ENCODE measurements at places on chromosomes 1 and 21.

- no peak for DNase-seq
Measured at GRCh38 chr1:203091761-203092330, 6.0 kb upstream of the MYOG start.

- no peak for DNase-seq
Measured at GRCh38 chr1:220521778-220522177, 6.2 kb upstream of the MARK1 start.

DNA sequence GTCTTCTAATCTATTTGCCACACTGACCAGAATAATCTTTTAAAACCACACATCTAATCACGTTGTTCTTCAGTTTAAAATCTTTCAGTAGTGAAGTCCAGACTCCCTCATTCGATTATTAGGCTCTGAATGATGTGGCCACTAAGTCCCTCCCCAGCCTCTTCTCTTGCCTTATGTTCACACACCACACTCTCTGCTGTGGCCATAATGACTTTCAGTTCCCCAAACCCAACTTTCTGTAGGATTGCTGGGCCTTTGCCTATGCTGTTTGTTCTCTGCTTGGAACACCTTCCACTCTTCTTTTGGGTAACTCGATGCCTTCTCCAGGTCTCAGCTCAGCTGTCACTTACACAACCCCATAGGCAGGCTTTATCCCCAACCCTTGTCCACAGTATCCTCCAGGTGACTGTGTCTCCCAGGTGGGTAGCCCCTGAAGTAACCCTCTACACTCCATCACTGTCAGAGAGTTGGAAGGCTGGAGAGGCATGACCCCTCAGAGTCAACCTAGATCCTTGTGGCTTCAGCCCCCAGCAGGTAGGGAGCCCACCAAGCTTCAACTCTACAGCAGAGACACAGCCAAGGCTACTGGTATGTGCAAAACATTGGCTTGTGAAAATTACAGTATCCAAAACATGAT, 8.4 kb upstream of the SLC37A1 start:
- DNase-seq, result no peak

DNA sequence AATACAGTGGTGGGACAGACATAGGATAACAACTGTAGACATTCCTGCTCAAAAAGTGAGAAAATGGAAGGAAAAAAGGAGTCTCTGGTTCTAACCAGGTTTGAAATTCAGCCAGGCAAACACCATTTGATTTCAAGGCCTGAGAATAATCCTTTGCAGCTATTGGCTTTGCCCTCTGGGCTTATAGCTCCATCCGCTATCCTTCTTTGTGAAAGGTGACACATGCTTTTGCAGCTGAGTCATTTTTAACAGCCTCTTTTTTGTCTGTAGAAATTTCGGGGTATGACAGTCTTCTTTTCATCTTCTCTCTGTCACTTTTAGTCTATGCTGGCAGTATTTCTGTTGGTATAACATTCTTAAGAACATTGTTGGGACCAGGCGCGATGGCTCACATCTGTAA, 16.2 kb downstream of the SDHC start:
- no peak for DNase-seq

DNA sequence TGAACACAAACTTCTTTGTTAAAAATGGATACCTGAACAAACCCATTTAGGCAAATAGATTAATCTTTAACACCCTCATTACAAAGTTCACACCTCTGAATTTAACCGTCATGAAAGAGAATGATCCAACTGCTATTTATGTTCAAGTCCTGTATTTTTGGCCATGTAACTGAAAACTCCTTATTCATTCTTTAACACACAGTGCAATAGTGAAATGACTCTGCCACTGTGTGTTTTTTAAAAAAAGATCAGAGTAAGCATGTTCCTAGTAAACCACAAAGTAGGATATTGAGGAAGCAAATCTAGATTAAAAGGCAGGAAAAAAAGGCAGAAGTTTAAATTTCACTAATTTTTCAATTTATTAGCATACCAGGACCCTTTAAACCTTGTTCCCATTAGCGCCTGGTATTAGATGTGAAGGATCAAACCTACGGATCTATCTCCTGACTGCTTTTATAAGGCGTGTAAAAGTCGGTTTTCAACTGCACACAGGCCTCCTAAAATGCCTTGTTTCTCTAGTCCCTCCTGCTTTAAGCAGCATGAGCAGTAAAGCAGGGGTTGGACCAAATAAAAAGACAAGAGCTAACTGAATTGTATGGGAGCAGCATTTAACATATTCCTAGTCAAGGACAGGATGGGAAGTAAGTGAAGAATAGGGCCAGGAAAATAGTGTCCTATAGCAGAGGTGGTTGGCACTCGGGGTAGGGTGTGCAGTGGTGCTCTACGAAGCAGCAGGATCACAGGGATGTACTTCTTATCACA, 33.4 kb downstream of the NUCKS1 start:
- no peak for DNase-seq

DNA sequence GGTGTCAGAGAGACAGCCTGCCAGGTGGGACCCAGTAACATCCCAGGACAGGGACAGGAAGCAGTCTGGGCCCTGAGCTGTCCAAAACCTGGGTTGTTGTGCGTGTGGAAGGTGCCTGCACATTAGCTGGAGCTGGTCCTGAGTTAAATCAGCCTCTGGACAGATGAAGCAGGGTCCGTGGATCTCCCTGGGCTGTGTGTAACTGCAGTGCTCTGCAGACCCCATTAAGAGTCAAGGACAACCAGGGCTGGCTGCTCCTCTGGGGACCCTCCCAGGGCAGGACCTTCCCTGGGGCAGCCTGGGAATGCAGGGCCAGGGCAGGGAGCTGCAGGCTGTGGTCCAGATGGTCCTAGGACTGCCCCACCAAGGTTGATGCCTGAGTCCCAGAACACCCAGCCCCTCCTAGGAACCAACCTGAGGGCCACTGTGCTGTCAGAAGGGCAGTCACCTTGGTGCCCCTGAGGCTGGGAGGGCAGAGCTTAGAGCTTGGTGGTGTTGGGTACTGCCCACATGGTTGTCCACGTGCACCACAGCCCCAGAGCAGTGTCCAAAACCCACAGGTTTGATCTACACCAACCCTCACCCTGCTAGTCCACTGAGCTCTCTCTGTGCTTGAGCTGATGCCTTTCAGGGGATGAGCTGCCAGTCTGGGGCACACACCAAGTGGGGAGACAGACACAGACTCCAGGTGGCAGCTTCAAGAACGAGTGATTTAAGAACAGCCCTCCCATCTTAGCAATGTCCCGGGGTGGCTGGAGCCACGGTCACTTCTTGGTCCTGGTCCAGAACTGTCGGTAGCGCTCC, 2.9 kb downstream of the MRPL55 start:
- DNase-seq, result no peak

DNA sequence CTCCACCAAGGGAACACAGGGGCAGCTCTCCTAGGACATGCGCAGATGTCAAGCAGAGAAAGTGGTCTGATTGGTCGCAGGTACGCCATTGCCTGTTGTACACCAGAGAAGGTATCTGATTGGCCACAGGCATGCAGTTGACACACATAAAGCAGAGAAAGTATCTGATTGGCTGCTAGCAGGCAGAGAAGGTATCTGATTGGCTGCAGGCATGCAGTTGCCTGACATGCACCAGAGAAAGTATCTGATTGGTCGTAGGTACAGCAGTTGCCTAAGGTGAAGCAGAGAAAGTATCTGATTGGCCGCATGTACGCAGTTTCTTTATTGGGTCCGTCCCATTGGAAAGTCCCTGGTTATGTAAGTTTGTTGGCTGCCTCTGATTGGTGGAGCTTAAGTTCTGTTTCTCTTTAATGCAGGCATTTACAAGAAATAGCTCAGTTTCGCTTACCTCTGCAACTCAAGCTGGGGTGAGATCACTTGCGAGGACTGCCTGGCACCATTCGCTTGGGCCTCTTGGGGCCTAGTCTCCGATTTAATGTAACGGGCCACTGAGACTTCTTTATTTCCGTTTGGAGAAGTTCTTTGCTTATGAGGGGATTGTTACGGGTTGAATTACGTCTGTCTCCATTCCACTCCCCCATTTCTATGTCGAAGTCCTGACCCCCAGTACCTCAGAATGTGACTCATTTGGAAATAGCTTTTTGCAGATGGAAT, 74.2 kb downstream of the SIK1 start:
- no peak for DNase-seq

DNA sequence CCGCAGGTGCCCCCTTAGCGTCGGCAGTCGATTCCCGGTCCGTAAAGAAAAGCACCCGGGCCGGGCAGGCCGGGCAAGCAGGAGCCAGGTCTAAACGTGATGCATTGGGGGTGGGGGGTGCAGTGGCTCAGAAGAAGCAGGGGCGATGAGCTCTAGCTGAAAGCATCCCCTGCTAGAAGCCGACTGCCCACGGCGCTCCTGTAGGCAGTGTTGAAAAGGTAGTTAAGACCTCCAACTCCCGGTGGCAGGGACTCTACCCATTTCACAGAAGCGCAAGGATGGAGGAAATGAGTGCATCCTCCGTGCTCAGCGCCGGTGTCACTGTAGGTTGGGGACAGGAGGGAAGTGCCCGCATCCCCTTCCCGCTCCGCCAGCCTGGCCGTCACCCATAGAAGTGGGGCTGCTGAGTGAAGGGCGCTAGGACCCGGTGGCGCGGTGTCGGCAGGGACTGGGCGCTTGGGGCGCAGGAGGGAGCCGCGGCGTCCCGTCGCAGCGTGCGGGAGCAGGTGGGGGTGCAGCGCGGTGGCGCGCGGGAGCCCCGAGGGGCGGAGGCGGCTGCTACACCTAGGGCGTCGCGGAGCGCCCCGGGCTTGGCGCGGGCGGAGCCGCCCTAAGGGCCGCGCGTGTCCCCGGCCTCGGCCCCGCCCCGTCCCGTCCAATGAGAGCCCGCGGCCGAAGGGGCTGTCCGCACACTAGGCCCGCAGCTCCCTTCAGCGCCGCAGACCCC, at the start of gene WNT2B:
TSS of gene WNT2B (plus strand) at position 688 of the 727 bp plus-strand sequence. CDS start 298 bp downstream, outside the sequence.
- DNase-seq, result no peak

GRCh38 chr1:1156140-1157032, 17.3 kb upstream of the TTLL10 start:
- DNase-seq, result no peak

DNA sequence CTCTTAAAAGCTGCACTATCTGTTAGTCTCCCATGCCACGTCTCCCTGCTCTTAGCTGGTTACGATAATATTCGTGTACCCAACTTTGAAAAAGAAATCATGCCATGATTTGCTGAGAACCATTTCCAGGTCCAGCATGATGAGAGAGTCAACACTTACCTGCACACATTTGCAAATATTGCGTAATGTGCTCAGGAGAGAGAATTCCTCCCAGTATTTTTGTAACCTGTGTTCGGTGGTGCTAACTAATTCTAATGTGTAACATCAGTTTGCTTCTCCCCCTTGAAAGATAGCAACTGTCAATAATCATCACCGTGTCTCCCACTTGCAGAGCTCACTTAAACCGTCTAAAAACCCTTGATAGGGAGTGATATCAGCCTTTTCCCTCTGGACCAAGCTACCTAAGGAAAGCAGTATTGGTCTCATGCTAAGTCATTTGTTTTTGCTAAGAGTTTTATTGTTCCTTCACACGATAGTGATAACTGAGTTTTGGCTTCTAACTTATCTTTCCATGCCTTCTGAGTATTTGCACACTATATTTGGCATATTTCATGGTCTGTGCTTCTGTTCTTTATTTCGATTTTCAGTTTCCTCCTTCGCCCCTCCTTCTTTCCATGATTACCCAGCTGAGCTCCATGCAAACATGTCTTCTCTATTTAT, 61.1 kb upstream of the IRF2BP2 start:
- DNase-seq, result no peak

- DNase-seq, result no peak
Measured at GRCh38 chr1:34988147-34988546, 3.0 kb upstream of the TMEM35B start.

DNA sequence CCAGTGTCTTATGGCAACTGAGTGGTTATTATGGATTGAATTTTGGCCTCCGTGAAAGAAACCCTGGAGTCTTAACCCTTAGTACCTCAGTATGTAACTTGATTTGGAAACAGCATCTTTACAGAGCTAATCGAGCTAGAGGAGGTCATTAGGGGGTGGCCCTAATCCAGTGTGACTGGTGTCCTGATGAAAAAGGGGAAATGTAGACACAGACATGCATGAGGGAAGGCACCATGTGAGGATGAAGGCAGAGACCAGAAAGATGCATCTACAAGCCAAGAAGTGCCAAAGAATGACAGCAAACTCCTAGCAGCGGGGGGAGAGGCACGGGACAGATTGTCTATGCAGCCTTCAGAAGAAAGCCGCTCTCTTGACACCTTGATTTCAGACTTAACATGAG, 14.7 kb downstream of the DOP1B start:
- DNase-seq, result no peak

GRCh38 chr1:100811808-100812207, 82.8 kb downstream of the EXTL2 start:
- DNase-seq, result no peak

GRCh38 chr1:31939484-31940329, 1.5 kb upstream of the PTP4A2 start:
- no peak for DNase-seq

DNA sequence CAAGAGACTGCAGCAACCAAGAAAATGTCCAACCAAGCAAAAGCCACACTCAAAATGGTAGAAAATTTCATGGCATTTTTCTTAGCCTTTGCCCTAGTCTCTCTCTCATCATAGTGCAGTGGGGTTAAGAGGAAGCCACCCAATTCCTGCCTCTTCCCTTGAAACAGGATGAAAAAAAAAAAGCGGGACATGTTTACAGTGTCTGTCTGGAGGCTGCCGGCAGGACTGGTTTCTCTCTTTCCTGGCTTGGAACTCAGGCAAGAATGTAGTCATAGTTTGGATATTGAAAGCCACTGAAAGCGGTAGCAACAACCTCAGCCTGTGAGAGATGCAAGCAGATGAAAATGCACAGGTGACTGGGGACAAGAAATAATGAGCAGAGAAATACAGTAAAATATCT, 13.3 kb upstream of the TNFSF18 start:
- DNase-seq, result no peak

DNA sequence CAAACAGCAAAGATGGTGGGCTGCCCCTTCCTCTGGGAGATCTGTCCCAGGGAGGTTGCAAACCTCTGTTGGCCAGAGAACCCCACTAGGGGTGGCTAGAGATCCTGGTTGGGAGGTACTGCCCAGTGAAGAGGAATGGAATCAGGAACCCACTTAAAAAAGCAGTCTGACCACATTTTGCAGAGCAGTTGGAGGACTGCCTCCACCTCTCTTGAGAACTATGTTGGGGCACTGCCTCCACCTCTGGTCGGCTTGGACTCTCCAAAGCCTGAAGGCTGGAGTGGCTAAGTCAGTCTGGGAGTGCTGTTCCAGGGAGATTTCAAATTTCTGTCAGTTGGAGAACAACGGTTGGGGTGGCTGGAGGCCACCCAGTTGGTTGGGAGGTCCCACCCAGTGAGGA, 58.6 kb downstream of the TNFSF4 start:
- DNase-seq, result no peak

- DNase-seq, result no peak
Measured at GRCh38 chr1:89842567-89843272, 21.9 kb downstream of the LRRC8D start.

DNA sequence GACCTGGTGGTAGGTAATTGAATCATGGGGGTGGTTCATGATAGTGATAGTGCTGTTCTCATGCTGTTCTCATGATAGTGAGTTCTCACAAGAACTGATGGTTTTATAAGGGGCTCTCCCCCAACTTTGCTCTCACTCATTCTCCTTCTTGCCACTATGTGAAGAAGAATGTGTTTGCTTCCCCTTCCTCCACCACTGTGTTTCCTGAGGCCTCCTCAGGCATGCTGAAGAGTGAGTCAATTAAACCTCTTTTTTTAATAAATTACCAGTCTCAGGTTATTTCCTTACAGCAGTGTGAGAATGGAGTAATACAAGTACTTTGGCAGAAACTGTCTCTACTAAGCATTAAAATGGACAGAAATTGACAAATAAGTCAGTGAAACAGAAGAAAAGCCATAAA, 21.6 kb downstream of the RAB3GAP2 start:
- no peak for DNase-seq
